ENCODE measurements at places on chromosomes 5 and 9.

DNA sequence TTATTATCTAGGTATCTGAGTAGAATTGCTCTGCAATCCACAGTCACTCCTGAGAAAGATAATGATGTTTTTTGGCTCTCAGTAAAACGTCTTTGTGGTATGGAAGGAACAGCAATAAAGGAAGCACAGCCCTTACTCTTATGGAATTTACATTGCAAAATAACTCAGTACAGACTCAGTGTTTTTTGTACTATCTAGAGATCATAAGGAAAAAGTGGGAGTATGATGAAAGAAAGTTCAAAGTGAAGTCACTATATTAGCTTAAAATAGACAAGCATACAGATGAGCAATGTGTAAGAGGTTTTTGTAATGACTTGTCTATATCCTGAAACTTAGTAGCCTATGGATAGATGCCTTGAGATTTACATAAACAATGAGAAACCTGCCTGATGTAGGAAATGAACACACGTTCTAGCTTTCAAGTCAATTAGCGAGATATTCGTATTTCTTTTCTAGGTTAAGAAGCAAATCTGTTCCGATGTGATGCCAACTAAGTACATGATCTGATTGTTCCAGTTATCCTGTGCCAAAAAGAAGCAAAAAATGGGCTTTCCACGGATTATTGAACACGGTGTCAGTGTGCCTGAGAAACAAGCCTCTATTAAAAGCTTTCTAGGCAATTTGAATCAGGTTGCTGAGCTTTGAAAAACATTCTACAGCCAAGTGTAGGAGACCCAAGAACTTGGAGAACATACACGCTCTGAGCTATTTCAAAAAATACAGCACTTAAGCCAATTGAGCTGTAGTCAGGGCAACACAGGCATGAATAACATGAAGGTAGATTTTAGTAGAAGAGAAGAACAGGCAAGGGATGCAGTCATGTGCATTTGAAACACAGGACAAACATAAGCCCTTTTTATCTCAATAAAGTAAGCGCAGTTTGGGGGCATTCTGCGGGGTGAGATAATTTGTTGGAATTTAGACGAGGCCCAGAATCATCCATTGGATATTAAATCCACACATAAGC is 86.3 kb upstream of the TAF11L2 start:
- no peak for DNase-seq

DNA sequence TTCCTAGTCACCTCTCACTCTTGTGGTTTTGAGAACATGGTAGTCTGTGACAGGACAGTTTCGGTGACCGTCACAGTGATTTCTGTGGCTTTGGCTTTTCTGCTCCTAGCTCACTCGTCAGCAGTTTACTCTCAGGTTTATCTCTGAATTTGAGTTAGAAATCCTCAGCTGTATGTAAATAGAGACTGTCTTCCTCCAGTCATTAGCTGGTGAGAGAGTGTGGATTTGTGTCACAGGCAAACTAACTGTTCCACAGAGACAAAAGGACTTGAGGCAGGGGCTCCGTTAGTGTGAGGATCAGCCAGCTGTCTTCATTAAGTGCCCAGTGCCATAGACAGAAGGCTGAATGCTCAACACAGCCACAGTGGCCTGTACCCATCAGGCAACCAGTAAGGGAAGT is 131.4 kb downstream of the CD180 start:
- no peak for DNase-seq

DNA sequence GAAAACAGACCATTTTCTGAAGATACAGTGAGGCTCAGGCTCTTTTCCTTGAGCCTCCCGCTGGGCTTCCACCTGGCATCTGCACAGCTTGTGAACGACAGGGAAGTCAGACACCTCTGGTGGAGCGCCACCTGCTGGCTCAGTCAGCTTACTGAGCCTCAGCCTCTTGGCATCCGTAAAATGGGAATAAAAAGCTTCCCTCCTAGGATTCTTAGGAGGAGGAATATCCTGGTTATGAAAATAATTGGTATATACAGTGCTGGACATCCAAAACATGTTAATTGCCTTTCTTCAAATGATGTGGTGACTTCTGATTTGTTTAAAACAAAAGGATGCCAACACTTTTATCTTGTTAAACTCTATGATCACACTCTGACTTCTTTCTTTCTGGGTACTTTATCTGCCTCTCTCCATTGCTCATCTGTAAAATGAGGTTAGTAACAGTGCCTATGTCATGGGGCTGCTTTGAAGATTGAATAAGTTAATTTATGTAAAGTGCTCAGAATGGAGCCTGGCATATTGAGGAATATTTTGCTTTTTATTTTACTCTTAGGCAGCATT is 67.5 kb downstream of the MAMDC2 start:
- peak; percentile 5 for DNase-seq

GRCh38 chr9:89154651-89155336 is 23.8 kb downstream of the SHC3 start:
- DNase-seq, result no peak

- no peak for DNase-seq
Observed at GRCh38 chr5:133565993-133566392, 46.3 kb downstream of the FSTL4 start.

- DNase-seq, result no peak
Observed at GRCh38 chr5:26054594-26054993, 983.8 kb downstream of the CDH9 start.

DNA sequence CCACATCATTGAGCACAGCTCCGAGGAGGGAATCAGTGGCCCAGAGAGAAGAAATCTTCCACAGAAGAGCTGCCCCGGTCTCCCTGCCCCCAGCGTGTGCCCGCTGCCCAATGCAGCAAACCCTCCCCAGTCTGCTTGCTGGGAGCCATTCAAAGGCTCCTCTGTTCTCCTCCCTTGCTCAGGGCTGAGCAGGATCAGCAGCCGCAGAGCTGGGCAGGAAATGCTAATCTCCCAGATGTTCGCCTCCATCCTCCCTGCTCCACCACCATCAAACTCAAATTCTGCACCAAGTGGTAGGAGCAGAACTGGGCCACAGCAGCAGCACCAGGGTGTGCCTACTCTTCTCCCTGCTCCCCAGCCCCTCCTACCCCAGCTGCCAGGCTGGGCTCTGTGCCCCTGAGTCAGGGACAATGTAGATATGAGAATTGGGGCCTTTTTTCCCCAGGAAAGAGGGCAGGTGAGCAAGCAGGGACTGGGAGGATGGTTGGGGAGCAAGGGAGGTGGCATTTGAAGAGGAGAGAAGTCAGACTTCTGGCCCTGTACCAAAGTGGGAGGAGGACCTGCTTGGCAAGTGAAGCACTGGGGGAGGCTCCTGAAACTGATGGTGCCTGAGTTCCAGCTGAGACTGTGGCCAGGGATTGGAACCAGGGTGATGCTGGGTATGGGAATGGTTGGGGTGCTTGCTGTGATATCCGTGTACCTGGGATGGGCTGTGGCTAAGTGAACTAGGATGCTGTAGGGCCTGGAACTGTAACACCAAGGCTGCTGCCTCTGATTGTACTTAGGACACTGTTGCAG is 1.9 kb upstream of the PCDH1 start:
- no peak for DNase-seq

DNA sequence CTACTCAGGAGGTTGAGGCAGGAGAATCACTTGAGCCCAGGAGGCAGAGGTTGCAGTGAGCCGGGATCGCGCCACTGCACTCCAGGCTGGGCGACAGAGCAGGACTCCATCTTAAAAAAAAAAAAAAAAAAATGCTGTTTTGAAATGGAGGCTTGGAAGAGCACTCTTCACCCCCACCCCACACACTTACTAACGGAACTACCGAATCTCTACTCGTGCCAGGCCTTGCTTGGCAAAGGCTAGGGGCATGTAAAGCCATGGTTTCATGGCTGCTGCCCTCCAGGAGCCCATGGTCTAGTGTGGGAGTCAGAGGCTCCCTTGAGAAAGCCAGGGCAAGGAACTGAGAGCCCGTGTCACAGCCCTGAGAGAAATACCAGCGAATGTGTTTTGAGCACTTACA is 21.3 kb downstream of the PCDHGC5 start:
- DNase-seq, result no peak

DNA sequence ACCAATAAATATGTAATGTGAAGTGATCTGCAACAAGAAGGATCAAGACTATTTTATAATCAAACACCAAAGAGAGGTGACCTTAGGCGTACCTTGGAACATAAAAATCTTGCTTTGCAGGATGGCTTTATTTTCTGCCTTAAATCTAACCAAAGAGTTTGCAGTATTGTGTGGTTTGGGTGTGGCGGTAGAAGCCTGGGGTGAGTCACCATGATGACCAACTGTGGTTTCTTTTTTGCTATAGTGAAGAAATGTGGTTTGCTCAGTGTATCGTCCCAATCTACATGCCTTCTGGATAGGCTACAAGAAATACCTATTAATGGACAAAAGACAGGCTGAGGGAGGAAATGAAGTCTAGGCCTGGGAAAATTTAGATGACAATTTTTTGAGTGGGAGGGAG is 5.1 kb upstream of the CAST start:
- DNase-seq, result no peak

DNA sequence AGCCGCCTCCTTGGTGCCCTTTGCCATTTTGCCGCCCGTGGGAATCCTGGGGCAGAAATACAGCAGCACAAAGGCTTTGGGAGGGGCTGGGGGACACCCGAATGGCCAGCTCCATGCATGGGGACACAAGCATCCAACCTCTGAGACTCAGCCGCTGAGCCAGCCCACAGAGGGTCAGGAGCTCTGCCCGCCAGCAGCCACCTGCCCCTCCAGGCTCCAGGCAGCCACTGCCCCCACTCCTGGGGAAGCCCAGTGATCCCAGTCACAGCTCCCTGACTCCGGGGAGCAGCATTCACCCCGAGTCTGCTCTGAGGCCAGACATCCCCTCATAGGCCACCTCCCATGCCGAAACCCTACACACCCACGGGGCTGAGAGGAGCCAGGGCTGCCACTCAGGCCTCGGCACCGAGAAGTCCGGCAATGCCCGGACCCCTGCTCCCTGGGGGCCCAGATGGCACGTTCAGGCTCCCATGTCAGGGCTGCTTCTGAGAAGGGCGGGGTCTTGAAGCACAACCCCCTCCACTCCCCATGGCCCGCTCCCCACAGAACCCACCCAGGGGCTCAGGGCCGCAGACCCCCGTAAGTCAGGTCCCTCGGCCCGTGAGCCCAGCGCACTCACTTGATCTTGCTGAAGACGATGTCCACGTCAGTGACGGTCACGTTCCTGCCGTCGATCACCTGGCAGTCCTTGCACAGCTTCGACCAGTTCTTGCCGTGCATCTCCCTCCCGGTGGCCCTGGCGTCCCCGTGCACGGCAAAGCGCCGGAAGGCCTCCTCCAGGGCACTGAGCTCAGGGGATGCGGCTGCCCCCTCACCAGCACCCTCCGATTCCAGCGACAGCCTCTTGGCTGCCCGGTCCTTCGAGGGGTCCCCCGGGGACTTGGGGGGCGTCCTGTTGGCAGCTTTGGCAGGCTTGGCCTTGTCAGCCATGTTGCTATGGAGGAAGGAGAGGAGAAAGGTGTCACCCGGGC is 15.7 kb downstream of the TPPP start:
- DNase-seq, result no peak

DNA sequence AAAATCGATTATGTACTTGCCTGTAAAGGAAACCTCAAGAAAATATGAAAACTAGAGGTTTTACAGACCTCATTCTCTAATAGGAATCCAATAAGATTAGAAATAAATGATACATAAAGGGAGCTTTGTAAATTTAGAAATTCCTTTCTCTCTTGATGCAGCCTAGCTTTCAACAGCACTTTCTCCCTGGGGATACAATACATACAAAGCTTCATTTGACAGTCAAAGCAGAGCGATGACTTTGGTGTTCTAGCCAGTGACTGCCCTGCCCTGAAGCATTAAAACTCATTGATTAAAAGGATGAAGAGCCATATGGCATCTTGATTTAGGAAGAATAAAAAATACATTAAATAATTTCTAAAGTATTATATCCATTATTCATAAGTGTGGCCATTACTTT is 46.3 kb upstream of the GLIS3 start:
- no peak for DNase-seq

- no peak for DNase-seq
Observed at GRCh38 chr9:137305060-137305797, 3.2 kb upstream of the NRARP start.

DNA sequence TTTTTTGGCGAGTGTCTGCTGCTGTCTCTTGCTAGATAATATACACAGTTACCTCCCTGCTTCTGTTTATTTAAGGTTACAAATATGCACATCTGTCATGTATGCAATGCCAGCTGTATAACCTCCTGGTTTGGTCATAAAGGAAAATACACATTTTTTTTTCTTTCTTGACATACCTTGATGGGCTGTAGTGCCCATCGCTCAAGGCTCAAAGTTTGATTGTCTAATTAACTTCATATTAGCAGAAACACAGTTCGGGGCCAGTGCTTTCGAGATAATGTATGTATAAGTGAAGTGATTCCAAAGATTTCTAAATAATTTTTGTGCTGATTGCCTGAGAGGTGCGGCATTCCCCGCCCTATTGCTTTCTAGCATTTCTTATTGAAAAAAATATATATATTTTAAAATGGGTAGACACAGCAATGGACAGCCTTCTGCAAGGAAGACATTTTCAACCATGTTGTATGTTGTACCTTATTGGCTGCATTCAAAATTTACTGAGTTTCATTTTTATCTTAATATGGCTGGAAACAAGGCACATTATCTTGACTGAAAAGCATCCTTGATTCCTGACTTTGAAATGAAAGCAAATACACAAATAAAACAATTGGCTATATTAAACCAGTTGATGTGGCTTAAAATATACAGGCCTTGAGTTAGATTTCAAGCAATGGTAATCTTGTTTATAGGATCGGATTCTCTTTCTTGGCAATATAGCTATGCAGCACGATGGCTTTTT is 206.2 kb downstream of the MEF2C start:
- no peak for DNase-seq

GRCh38 chr5:7779019-7780005 is 71.6 kb downstream of the CFAP90 start:
- DNase-seq, result no peak

DNA sequence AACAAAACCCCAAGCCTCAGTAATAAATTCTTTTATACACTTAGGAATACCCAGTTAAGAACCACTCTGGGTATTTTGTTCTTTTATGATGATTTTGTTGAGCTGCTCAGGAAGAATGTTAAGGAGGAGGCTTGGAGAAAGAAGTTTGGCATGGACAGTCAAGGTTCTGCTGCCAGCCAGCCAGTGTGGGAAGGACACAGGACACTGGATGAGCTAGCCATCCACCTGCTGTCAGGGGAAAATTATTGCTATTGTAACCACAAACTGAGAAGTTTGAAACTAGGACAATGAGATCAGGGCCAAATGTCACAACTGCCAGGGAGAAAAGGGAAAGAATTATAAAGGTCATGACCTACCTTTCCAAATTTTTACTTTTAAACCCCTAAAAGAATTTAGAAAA is 25.9 kb upstream of the ADAMTSL1 start:
- DNase-seq, result no peak

- no peak for DNase-seq
Observed at GRCh38 chr5:67896930-67897313, 318.6 kb upstream of the PIK3R1 start.

Measured in CMK (cell line).